Omental fat pad (tissue), 4 donors: ENCODE measurements at places on chromosomes 1 and 21. TPM values are rescaled to one million over a fixed set of nuclear protein-coding genes. Genes with fewer than 3 reads are reported as not detected.

DNA sequence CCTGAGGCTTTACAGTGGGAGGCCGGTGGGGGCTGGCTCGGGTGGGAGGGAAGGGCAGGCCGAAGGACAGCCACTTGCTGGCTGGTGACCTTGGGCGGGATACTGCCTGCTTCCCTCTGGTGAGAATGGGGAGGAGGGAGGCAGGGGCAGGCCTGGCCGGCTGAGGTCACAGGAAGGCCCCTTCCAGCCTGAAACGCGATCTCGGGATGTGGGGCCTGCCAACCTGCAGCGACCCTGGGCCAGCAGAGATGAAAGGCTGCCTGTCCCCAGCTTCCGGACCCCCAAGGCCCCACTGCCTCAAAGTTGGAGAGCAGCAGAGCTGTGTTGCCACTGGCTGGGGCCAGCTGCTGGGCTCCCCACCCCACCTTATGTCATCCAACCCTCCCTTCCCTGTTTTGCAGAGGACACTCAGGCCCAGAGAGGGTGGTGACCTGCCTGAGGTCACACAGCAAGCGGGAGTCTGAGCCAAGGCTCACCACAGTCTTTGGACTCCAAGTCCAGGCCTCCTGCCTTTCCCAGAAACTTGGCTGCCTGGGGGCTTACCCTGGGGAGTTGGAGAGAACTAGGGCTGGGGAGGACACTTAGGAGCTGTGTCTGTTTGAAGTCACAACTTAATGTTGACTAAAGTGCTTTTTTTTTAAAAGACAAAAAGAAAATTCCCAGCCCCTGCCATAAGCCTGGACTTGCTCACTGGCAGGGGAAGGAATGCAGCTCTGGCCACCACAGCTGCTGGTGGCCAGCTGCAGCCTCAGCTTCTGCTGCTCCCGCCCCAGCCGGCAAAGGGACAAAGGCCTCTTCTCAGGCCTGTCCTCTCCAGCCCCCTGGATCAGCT, 14.8 kb upstream of the WASF2 start:
- no peak for DNase-seq

- no peak for DNase-seq
Observed at GRCh38 chr21:29423099-29423870, 124.6 kb downstream of the BACH1 start.

DNA sequence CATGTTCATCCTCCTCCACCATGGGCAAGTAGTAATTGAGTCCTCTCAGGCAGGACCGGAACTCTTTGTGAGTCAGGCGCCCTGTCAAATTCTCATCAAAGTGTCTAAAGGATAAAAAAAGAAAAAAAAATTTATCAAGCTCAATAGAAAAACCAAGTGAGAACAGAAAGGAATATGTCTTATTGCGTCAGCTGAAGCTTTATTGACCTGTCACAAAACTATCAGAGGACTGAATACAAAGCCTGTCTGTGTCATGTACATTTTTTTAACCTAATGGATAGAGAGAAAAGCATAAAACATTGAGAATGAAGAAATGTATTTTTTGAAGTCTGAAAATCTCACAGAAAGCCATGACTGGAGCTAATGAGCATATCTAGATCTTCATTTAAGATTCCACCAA, 8.7 kb downstream of the OR10Z1 start:
- DNase-seq = no peak

DNA sequence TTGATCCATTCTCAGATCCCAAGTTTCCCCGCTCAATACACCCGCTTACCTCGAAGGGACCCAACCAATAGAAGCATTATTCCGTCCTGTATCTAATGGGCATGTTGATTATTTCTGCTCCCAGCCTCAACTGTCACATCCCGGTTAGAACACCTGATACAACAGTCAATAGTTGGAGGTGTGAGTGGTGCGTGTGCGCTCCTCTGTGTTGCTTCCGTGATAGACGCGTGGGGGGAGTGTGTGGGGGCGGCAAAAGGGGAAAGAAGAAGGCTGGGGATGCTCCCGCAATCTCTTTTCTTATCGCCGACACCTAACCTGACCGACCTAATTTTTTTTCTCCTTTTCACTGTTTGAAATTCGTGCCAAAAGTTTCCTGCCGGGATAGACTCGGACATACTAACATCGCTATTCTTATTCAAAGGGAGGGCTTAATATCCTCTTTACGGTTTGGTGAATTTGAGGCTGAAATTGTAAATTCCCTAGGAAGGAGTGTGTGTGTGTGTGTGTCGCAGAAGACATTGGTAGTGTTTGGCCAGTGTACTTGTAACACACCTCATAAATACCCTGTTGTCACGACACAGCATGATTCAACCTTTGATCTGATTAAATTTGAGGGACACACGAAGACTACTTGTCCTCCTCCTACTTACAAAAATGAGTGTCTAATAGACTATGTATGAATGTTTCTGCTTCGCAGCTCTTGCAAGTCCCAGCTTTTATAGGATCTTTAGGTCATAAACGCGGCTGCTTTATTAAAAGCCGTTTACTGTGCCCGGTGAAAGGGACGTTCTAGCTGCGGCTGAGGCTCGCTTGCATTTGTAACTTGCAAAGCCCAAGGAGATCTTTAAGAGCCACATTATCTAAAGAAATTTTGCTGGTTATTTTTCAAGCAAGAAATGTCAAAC, 1.5 kb upstream of the PROX1 start:
- no peak for DNase-seq

GRCh38 chr1:199978408-199978940, 49.0 kb upstream of the NR5A2 start:
- no peak for DNase-seq

- no peak for DNase-seq
Observed at GRCh38 chr21:38486221-38486620, 12.1 kb downstream of the ERG start.

GRCh38 chr1:36497207-36497606, 14.5 kb upstream of the CSF3R start:
- DNase-seq = no peak

DNA sequence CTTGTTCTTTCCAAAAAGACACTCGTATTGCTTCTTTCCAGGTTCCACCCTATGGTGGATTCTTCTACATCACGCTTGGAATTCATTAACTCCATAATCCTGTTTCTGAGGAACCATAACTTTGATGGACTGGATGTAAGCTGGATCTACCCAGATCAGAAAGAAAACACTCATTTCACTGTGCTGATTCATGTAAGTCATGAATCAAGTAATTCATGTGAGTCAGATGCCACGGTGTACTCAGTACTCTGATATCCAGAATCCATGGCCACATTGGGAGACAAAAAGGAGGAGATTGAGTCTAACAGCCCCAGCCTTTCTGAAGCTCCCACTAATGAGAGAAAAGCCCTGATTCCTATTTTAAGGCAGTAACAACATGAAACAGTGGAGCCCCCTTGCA, 7.4 kb downstream of the CHI3L2 start:
- DNase-seq = no peak

DNA sequence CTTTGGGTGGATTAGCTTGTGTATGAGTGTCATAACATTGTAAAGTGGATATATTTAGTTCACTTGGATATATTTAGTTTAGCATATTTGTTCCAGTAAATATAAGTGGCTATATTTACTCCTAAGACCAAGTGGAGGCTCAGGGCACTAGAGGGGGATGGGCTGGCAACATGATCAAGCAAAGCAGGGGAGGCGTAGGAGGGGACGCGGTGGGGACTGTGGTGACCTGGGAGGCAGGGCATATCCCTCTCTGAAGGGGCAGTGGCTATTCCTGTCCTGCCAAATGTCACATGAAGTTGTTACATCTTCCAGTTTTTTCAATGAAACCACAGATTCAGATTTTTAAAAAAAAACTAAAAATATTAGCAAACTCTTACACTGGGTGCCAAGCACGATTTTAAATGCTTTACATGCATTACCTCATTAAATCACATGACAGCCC, 51.9 kb upstream of the EDN2 start:
- no peak for DNase-seq

CACHD1 gene
- 24.0 TPM for total RNA-seq

CFHR1 gene
- not detected for total RNA-seq

FCGR3A gene
- 29.3 TPM for total RNA-seq
